ENCODE measurements at places on chromosomes 2 and 18.

DNA sequence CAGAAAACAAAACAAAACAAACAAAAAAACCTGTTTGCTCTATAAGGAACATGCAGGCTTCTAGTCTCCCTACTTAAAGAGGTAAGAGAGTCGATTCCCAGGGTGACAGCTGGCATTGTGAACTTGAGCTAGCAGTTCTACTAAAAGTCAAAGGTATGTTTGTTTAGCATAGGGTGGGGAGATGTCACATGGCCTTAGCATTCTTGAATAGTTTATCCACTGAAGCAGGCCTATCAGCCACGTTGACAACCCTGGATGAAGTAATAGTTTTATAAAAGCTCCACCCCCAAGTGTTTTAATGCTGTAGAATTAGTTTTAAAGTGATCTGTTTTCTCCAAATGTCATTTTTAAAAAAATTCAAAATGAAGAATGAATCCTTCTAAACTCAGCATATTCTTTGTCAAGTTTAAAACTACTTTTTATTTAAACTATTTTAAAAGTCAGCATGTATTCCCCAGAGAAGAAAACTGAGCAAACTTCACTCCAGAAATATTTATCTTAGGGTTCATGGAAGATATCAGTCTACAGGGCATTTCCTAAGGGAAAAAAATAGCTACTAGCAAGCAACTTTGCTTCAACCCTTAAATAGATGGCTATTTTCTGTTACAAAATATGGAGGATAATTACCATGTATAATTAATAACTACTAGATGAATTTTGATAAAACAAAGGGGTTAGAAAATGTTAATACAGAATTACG lies 1.7 kb downstream of the MYOM1 start:
- no peak for DNase-seq

- DNase-seq: no peak
Measured at GRCh38 chr2:241033336-241033987, 35.0 kb downstream of the SNED1 start.

DNA sequence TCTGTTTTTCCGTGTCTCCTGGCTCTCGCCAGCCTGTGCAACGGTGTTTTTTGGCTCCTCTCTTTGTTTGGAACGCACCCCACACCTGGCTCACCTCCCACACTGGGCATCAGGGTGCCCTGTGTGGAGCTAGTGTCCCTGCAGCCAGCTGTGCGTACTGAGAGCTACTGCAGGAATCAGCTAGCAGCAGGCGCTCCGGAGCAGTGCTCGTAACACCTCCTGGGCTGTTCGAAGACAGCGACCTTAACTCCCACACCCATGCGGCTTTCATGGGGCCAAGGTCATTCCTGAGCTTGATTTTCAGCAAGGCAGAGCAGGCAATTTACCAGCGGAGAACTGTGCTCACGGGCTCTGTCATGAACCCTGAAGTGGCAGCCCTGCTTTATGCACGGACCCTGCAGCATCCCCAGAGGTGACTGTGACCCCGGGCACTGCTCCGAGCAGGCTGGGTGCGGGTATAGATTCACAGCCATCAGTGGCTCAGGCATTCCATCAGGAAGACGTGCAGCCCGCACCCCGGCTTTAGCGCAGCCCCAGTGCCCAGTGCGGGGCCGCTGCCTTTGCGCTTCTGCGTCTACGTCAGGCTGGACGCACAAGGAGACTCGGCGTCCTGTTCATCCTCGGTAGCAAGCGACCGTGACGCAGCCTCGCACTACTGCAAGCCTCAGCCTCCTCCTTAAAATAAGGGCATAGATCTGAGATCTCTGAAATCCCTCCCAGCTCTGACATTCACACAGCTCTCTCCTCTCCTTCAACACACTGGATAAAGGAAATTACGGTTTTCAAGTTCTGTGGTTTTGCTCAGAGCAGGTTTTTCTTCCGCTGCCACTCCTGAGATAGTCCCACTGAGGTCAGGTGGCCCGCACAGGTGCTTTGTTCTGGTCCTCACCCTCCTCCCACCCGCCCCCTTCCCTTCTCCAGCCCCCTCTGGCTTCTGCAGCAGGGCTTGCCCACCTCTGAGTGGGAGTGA lies 58.2 kb downstream of the ADI1 start:
- no peak for DNase-seq

DNA sequence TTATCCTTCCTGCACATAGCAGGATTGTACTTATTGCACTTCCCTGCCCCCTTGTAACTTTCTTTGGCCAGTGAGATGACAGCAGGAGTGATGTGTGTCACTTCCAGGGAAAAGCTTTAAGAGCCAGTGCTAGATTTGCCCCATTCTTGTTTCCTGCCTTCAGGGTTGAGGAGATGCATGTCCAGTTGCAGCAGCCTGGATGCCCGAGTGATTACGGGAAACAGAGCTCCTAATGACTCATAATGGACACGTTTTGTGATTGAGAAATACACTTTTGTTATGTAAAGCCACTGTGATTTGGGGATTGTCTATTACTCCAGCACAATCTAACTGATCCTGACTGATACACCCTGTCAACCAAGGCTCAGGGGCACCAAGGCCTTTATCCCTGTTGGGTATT lies 5.0 kb upstream of the TET3 start:
- DNase-seq: no peak

DNA sequence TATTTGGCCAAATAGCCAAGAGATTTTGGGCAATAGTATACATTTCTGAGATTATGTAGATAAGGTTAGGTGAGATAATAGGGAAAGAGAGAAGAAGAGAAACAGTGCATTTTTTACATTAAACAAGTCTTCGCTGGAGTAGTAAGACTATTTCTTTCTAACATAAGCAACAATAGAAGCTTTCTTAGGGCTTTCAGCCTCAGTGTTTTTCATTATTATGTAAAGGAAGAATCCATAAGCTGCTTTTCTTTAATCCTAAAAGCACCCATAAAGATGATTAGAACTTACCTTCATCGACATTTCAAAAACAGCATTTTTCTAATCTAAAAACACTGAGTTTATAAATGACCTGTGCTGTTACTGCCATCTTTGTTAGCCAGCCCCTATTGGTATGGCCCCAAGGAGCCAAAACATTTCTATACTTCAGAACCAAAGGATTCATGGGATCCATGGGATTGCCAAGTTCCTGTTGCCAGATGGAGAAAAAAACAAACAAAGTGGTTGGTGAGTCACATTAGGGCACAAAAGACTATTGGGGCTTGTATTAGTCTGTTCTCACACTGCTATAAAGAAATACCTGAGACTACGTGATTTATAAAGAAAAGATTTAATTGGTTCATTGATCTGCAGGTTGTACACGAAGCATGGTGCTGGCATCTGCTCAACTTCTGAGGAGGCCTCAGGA lies 88.2 kb downstream of the SCG2 start:
- DNase-seq: no peak

DNA sequence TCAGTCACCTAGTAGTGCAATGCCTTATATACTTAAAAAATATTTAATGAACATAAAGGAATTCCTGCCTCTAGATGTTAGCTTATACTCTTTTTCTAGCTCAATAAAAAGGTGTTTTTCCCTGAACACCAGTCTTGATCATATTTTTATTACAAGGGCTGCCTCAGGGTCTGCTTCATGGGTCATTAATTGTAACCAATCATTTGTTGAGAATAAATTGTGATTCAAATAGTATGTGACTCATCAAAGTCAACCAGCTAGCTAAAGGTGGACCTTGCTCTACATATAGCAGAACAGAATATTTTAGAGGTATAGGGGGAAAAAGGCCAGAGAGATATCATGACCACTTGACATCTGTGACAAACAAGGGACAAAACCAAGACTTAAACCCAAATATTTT lies 114.0 kb downstream of the PIK3C3 start:
- no peak for DNase-seq

- DNase-seq: no peak
Measured at GRCh38 chr18:40878371-40878770, 1076.7 kb upstream of the PIK3C3 start.

GRCh38 chr2:48750128-48750739 lies 5.3 kb downstream of the LHCGR start:
- DNase-seq: no peak

DNA sequence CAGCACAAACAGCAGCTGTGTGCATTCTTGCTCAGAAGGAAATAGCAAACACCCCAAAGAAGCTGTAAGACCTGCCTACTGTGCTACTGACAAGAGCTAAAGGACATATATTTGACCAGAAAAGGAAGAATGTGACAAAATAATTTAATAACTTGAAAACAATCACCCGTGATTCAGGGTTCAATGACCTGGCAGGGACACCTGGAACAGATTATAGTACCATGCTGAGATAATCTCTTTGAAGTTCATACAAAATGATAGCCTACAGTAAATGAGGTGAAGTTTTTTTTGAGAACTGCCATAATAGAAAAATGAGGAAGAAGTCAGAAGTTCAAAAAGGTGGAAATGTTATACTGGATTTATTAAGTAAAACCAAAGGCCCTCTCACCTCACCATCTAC lies 324.8 kb upstream of the GULP1 start:
- no peak for DNase-seq

DNA sequence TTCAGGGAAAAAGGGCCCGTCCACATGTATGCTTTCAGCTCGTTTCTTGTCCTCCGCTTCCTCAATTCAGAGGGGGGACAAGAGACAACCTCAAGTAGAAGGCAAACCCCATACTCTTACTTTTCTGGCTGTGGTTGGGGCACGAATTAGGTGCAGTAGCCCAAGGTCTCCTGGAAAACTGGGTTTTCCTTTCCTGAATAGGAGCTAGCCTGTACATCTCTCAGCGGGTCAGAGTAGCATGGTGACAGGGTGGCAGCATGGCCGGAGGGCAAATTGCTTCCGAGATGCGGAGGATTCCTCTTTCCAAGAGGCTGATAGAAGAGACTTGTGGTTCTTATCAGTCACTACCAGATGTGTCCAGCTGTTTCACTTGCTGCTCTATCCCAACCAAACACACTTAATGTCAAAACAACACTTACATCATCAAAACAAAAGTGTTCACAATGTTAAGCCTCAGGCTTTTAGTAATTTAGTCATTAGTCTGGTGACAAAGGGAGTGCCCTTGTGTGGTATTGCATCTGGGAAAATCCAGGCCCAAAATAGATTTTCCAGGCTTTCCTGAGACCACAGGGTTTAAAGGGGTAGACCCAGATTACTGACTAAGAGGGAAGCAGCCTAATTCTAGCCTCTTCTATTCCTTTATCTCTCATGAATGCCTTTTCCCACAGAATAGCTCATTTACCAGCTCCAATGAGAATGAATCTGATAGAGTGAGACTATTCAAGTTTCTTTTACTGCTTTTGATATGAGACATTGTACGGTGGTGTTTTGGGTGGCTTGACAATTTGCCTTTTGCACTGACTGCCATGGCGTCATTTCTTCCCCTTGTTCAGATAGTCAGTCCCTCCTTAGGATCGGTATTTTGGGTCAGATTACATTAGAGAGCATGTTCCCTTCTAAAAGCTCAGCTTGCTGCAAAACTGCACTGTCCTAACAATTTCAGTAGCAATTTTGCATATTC lies 162.0 kb downstream of the LTBP1 start:
- no peak for DNase-seq

DNA sequence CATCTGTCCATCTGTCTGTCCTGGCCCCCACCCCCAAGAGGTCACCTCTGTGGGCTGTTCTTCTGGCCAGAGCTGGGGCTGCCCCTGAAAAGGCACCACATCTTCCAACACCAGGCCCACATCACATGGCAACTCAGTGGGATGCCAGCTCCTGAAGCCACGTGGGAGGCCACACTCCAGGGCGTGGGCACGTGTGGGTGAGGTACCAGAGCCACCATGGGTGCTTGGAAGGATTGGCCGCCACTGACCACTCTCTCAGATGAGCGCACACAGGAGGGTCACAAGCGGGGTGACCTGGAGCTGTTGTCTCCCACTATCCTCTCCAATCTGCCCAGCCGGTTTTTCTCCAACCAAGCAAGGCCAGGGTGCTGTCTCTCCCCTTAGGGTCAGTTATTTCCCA lies 197.9 kb downstream of the TFCP2L1 start:
- DNase-seq: no peak

DNA sequence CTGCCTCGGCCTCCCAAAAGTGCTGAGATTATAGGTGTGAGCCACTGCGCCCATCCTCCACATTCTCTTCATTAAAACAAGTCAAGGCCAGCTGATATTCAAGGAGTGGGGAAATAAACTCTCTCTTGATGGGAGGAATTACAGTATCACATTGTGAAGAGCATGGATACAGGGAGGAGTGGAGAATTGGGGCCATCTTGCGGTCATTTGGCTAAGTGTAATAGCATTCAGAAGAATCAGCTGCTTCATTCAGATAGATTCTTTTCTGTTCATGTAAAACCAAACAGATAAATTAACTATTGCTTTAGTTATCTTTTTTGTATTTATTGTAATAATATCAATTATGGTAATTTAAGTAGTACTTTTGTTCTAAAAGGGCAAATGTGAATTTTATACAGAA lies 156.3 kb downstream of the UBR3 start:
- DNase-seq: no peak

DNA sequence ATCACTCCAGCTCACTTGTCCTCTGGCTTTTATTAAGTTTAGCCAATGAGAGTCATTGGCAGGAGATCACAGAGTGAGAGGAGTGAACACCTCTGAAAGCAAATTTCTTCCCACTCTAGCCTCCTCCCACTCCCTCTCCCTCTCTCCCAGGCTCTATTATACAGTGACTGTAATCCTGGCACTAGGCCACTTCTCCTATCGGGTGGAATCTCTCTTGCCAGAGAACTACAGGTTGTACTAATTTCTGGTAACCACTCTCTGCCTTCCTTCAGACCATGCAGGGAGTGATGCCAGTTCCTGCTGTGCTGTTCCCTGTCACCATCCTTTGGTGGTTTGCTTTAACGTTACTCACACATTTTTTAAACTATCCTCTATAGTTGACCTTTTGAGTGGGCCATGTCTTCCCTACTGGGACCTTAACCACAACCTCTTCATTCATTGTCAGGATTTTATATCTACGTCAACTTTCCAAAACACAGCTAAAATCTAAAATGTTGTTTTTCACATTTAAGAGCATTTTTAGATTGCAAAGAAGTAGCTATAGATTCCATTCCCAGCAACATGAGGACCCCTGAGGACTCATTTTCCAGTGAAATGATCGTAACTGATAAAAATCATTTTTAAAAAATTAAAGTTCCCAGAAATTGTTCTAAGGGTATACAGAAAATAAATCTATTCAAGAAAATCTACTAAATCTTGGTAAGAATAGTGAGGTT lies 217.1 kb downstream of the MREG start:
- no peak for DNase-seq

- DNase-seq: no peak
Measured at GRCh38 chr2:145190031-145190703, 670.2 kb upstream of the ZEB2 start.
